Testis (tissue), 5 donors: ENCODE measurements at places on chromosomes 7 and 10. TPM values are rescaled to one million over a fixed set of nuclear protein-coding genes. Genes with fewer than 3 reads are reported as not detected.
A peak's percentile ranks its signal among the peaks of the same experiment; 100 is the strongest.

The FBXL13 gene
- 38.8 TPM for total RNA-seq

The BLNK gene
- 1.1 TPM for total RNA-seq

The PNLIPRP1 gene
- not detected for total RNA-seq

The TAS2R4 gene
- total RNA-seq, result 8.2 TPM

The ANKRD1 gene
- total RNA-seq, result not detected

The FAM107B gene
- total RNA-seq, result 82.8 TPM

The ADD3 gene
- 240 TPM for total RNA-seq

The SCART1 gene
- total RNA-seq, result 13.1 TPM

The ASIC3 gene
- total RNA-seq, result 37.9 TPM

The FAM53B gene
- total RNA-seq, result 109 TPM

The MRC1 gene
- 17.3 TPM for total RNA-seq

- no peak overlapping the region for H3K27ac ChIP-seq
- no peaks in the 10 kb centered on the region for H3K27me3 ChIP-seq
- peaks cover 6% of the 10 kb centered on the region for H3K4me1 ChIP-seq
Observed at GRCh38 chr7:35753761-35754603, 46.9 kb upstream of the SEPTIN7 start.

GRCh38 chr7:13751766-13752165, 237.7 kb downstream of the ETV1 start:
- no peak overlapping the region for H3K4me3 ChIP-seq
- no peaks in the 10 kb centered on the region for H3K36me3 ChIP-seq
- no peaks in the 10 kb centered on the region for H3K27me3 ChIP-seq
- no peak for DNase-seq
- no peak overlapping the region for H3K27ac ChIP-seq

GRCh38 chr10:48602401-48603135, 2.3 kb downstream of the ARHGAP22 start:
- no peaks in the 10 kb centered on the region for H3K4me1 ChIP-seq
- H3K4me3 ChIP-seq, result no peak overlapping the region
- no peak overlapping the region for H3K27ac ChIP-seq

DNA sequence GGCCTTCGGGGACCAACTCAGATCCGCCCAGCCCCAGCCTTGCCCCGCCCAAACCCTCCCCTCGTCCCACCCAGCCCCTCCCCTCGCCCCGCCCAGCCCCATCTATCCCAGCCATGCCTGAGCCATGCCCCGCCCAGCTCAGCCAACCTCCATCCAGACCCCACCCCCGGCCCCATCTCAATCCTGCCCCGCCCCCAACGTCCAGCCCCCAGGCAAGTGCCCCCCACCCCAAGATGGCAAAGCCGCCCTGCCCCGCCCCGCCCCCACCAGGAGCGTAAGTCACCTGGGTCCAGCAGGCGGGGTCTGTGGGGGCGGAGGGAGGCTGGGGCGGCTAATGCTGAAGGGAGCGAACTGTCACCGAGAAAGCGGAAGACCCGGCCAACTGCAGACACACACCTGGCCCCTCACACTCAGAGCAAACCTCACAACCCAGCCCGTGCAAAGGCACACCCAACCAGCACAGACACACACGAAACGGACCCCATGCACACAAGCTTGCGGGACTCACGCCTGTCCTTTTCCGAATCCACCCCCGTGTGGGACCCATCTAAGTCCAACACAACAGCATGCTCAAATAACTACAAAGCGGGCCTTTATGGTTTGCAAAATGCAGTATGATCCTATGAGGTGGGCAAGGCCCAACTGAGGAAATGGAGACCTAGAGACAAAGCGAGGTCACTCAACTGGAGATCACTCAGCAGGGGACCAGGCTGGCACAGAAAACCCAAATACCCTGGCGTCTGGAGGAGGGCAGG, 11.5 kb upstream of the OGA start:
- H3K27ac ChIP-seq, result no peak overlapping the region
- DNase-seq, result peak; percentile 77
- no peaks in the 10 kb centered on the region for H3K27me3 ChIP-seq
- H3K4me1 ChIP-seq, result peaks cover 11% of the 10 kb centered on the region

GRCh38 chr7:26964156-26964808, 99.9 kb upstream of the SKAP2 start:
- H3K36me3 ChIP-seq, result no peaks in the 10 kb centered on the region
- H3K4me1 ChIP-seq, result no peaks in the 10 kb centered on the region
- no peak for DNase-seq

GRCh38 chr7:111009526-111010040, 81.3 kb upstream of the LRRN3 start:
- no peak for DNase-seq
- no peaks in the 10 kb centered on the region for H3K36me3 ChIP-seq
- no peaks in the 10 kb centered on the region for H3K27me3 ChIP-seq
- no peak overlapping the region for H3K4me3 ChIP-seq
- no peak overlapping the region for H3K27ac ChIP-seq
- H3K4me1 ChIP-seq, result no peaks in the 10 kb centered on the region

DNA sequence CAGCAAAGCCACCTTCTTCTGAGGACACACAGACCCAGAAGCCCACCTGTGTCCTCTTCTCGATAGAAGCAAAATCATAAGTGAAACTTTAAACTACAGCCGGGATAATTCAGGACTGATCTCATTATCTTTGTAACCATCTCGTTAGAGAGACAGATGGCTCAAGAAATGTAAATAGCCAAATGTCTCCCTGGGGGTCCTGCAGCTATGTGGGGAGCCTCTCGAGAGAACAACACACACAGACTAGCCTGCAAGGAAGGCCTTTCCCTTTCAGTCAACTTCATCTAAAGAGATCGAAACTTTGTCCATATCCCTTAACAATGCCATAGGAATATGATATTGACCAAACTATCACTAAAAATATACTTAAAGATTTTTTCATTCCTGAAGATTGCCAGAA, 93.5 kb downstream of the VWC2 start:
- no peak overlapping the region for H3K27ac ChIP-seq
- H3K27me3 ChIP-seq, result no peaks in the 10 kb centered on the region
- no peak overlapping the region for H3K4me3 ChIP-seq
- H3K4me1 ChIP-seq, result no peaks in the 10 kb centered on the region
- no peaks in the 10 kb centered on the region for H3K36me3 ChIP-seq

- H3K36me3 ChIP-seq, result no peaks in the 10 kb centered on the region
- no peak for DNase-seq
- H3K4me3 ChIP-seq, result no peak overlapping the region
- peaks cover 28% of the 10 kb centered on the region for H3K4me1 ChIP-seq
- no peaks in the 10 kb centered on the region for H3K27me3 ChIP-seq
Observed at GRCh38 chr10:95505641-95506040, 55.5 kb downstream of the SORBS1 start.

DNA sequence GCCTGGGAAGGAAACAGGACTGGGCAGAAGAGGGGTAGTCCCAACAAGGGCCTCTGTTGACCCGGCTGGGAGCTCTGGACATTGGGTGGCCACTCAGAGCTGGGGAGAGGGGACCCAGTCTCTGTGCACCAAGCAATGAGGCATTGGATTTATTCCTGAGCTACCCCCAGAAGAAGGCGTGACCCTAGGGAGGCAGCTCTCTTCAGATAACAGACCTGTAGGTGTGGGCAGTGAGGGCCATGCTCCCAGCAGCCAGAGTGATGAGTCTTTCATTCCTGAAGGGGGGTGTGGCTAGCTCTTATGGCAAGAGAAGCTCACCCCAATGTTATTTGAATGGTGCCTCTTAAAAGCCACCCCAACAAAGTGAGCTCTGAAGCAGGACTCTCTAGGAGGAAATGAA, 20.4 kb downstream of the TEX36 start:
- no peak overlapping the region for H3K4me3 ChIP-seq
- H3K27me3 ChIP-seq, result no peaks in the 10 kb centered on the region
- DNase-seq, result no peak
- no peaks in the 10 kb centered on the region for H3K36me3 ChIP-seq
- H3K4me1 ChIP-seq, result peaks cover 7% of the 10 kb centered on the region

- H3K36me3 ChIP-seq, result no peaks in the 10 kb centered on the region
- no peak overlapping the region for H3K4me3 ChIP-seq
- H3K27ac ChIP-seq, result no peak overlapping the region
- no peak for DNase-seq
- H3K4me1 ChIP-seq, result no peaks in the 10 kb centered on the region
- no peaks in the 10 kb centered on the region for H3K27me3 ChIP-seq
Observed at GRCh38 chr7:44162179-44162578, 21.0 kb upstream of the MYL7 start.

DNA sequence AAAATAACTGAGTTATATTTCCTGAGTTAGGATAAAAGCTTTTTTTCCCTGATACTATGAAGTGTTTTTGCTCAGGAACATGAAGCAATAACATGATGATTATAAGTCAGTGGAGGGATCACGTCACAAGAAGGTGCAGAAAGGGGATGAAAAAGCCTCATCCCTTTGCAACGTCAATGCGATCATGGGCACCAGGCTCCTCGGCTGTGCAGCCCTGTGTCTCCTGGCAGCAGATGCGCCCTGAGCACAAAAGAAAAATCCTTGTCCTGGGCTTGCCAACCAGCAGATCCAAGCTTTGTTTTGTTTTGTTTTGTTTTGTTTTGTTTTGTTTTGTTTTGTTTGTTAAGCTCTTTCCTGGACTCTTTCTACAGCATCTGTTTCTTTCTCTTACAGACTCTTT, 103.5 kb upstream of the PRSS1 start:
- H3K4me1 ChIP-seq, result no peaks in the 10 kb centered on the region
- DNase-seq, result no peak
- H3K27me3 ChIP-seq, result no peaks in the 10 kb centered on the region

- peaks cover 6% of the 10 kb centered on the region for H3K4me1 ChIP-seq
- H3K4me3 ChIP-seq, result no peak overlapping the region
- no peaks in the 10 kb centered on the region for H3K27me3 ChIP-seq
- DNase-seq, result no peak
- no peak overlapping the region for H3K27ac ChIP-seq
Observed at GRCh38 chr7:47617131-47617530, 35.2 kb upstream of the TNS3 start.

- no peaks in the 10 kb centered on the region for H3K4me1 ChIP-seq
- no peak overlapping the region for H3K4me3 ChIP-seq
- no peak for DNase-seq
- no peak overlapping the region for H3K27ac ChIP-seq
Observed at GRCh38 chr7:153564391-153564790, 487.8 kb upstream of the DPP6 start.

DNA sequence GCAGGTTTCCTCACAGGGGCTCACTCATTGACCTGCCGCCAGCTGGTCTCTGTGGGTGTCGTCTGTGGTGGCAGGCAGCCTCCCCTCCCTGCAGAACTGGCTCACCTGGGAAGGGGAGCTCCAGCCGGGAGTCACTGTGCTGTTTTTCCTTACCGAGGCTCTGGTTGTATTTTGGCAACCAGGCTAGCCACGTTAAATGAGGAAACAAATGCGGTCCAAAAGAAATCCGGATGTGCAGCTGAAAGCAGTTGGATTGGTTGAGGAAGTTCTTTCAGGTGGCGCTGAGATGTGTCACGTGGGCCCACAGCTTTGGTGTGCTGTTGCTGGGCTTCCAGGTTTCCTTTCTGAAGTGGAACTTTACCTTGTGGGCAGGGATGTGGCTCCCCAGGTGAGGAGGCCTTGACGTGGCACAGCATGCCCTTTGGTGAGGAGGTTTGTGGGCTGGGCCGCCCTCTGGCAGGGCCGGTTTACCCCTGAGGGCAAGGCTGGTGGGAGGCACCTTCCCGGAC, 14.2 kb downstream of the MTURN start:
- H3K4me1 ChIP-seq, result no peaks in the 10 kb centered on the region
- DNase-seq, result no peak
- H3K27me3 ChIP-seq, result no peaks in the 10 kb centered on the region
- H3K36me3 ChIP-seq, result no peaks in the 10 kb centered on the region

- H3K27ac ChIP-seq, result no peak overlapping the region
- no peaks in the 10 kb centered on the region for H3K4me1 ChIP-seq
- H3K27me3 ChIP-seq, result no peaks in the 10 kb centered on the region
- no peak overlapping the region for H3K4me3 ChIP-seq
- DNase-seq, result no peak
Observed at GRCh38 chr10:117519286-117519685, 23.3 kb upstream of the EMX2 start.

DNA sequence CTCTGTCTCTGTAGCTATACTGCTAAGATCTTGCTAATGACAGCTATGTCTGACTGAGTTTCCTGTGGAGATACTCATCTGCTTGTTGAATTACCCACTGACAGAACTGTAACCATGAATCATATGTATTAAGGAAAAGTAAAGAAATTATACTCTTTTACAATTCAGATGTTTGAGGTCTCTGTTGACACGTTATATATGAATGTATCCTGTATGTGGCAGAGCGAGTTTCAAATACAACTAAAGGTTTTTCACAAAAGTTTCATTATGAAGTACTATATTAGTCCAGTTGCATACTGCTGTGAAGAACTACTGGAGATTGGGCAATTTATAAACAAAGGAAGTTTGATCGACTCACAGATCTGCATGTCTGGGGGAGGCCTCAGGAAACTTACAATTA, 232.5 kb downstream of the CDK14 start:
- H3K4me1 ChIP-seq, result no peaks in the 10 kb centered on the region
- no peaks in the 10 kb centered on the region for H3K36me3 ChIP-seq
- DNase-seq, result no peak
- H3K27me3 ChIP-seq, result no peaks in the 10 kb centered on the region
- no peak overlapping the region for H3K27ac ChIP-seq
- H3K4me3 ChIP-seq, result no peak overlapping the region
